ENCODE measurements at places on chromosomes 16 and 17. TPM values are rescaled to one million over a fixed set of nuclear protein-coding genes. Genes with fewer than 3 reads are reported as not detected.

GRCh38 chr17:28662527-28662829 is 473 bp downstream of the SUPT6H start:
- H3K27me3 ChIP-seq, result no peaks in the 10 kb centered on the region
- no peak for DNase-seq
- H3K27ac ChIP-seq, result peak overlapping the region; percentile 87

DNA sequence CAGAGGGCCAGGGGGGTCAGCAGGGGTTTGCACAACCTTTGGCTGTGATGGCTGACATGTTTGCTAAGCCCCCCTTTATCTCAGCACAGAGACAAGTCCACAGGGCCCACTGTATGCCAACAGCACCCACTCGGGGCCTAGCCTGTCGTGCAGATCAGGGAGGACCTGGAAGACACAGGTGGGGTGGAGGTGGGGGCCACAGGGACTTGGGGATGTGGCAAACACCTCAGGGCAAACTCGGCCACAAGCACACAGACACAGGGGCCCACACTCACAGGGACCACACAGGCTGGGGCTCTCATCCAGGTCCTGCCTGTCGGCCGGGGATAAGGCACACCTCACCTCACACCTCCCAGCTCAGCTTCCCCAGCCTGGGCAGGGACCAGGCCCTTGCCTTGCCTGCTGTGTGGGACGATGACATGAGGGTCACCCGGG is 87.9 kb downstream of the C16orf78 start:
- no peak overlapping the region for H3K4me3 ChIP-seq
- H3K27ac ChIP-seq, result no peak overlapping the region

DNA sequence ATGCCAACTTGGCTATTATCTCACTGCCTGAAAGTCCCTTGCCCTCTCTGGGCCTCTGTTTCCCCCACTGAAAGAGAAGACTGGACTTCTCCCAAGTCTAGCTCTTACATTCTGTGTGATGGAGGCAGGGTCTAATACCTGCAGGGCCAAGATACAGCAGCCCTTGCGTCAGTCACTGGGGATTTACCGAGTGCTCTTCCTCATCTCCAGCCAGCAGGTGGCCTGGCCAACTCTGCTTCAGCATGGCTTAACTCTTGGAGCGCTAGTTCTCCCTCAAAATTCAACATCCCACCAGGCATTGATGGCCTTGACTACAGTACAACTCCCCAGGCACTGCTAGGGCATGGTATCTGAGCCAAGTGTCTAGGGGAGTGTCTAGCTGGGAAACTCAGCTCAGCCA is 19.9 kb upstream of the MTMR4 start:
- peaks cover 21% of the 10 kb centered on the region for H3K4me1 ChIP-seq
- no peaks in the 10 kb centered on the region for H3K36me3 ChIP-seq
- H3K4me3 ChIP-seq, result no peak overlapping the region
- H3K27me3 ChIP-seq, result peaks cover 9% of the 10 kb centered on the region

DNA sequence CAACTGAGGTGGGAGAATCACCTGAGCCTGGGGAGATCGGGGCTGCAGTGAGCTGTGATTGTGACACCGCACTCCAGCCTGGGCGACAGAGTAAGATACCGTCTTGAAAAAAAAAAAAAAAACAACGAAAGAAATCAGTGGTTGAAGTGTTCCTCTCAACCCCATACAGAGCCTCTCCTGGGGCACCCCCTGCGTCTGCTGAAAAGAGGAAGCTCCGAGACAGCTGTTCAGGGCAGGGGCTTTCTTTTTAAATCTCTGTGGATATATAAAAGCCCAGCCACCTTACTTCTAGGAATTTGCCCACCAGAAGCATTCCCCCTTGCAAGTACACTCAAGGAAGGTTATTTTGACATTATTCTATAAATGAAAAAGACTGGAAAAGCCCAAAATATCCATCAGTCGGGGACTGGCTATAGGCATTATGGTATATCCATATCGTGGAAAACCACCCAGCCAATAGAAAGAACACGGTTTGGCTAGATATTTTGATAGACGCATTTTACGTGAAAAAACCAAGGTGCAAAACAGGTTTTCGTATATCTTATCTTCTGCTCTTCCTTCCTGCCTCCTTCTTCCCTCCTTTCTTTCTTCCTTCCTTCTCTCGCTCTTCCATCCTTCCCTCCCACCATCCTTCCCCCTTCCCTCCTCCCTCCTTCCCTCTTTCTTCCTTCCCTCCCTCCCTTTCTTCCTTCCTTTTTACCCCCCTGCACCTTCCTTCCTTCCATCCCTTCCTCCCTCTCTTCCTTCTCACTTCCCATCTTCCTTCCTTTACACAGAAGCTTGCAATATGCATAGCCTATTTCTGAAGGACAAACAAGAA is 9.2 kb upstream of the CCL22 start:
- H3K27me3 ChIP-seq, result no peaks in the 10 kb centered on the region
- no peaks in the 10 kb centered on the region for H3K4me1 ChIP-seq

- H3K36me3 ChIP-seq, result no peaks in the 10 kb centered on the region
- peak; percentile 77 for DNase-seq
- H3K27ac ChIP-seq, result no peak overlapping the region
- H3K4me3 ChIP-seq, result peak overlapping the region; percentile 74
Measured at GRCh38 chr16:89201439-89202377, 1.4 kb upstream of the SLC22A31 start.

DNA sequence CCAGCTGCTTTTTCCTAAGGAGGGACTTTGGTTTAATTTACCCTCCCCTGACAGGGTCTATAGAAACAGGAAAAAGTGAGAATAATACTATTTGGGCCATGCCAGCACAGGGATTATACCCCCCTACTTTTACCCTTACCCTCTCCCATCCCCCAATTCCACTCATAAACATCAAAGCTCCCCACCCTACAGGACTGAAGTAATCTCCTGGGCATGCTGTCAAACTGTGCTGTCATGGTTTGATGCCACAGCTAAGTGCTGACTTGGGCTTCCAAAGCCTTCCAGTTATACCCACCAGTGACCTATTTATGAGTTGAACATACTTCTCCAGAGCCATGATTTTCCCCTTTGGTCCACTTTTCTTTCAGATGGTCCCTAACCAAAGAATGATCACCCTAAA is 12.8 kb downstream of the PHF12 start:
- H3K4me3 ChIP-seq, result no peak overlapping the region
- peak overlapping the region; percentile 88 for H3K27ac ChIP-seq
- no peak for DNase-seq
- peaks cover 15% of the 10 kb centered on the region for H3K4me1 ChIP-seq
- H3K36me3 ChIP-seq, result peaks cover 12% of the 10 kb centered on the region
- no peaks in the 10 kb centered on the region for H3K27me3 ChIP-seq

DNA sequence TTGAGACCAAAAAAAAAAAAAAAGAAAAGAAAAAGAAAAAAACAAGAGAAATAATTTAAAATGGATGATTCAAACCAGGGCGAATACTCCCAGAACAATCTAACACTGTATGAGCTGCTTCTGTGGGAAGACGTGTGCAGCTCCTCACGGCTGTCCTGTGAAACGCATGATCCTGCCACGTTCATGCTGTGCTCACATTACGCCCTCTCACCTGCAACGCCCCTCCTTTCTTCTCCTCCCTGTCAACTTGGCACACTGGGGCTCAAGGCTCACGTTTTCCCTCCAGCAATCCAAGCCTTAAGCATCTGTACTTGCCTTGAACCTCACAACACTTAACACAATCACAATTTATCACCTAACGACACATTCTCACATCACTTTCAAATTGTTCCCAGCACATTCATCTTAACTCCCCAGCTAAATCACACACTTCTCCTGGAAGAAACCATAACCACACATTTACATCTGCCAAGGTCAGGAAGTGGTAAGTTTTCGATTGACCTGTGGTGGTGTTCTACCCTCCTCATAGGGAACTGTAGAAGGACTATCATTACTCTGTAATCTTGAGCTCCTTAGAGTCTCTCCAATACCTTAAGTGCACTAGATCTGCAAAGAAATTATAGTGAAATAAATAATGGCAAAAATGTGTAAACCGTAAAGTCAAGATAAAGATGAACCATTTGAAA is 29.1 kb downstream of the MBTPS1 start:
- no peak for DNase-seq
- no peak overlapping the region for H3K27ac ChIP-seq
- no peaks in the 10 kb centered on the region for H3K27me3 ChIP-seq
- no peak overlapping the region for H3K4me3 ChIP-seq
- peaks cover 16% of the 10 kb centered on the region for H3K36me3 ChIP-seq

- no peaks in the 10 kb centered on the region for H3K27me3 ChIP-seq
- no peak for DNase-seq
- no peak overlapping the region for H3K27ac ChIP-seq
- H3K36me3 ChIP-seq, result no peaks in the 10 kb centered on the region
- no peak overlapping the region for H3K4me3 ChIP-seq
Measured at GRCh38 chr17:38334480-38335364, 9.0 kb downstream of the GPR179 start.

CCL23 gene
- not detected for total RNA-seq

DNA sequence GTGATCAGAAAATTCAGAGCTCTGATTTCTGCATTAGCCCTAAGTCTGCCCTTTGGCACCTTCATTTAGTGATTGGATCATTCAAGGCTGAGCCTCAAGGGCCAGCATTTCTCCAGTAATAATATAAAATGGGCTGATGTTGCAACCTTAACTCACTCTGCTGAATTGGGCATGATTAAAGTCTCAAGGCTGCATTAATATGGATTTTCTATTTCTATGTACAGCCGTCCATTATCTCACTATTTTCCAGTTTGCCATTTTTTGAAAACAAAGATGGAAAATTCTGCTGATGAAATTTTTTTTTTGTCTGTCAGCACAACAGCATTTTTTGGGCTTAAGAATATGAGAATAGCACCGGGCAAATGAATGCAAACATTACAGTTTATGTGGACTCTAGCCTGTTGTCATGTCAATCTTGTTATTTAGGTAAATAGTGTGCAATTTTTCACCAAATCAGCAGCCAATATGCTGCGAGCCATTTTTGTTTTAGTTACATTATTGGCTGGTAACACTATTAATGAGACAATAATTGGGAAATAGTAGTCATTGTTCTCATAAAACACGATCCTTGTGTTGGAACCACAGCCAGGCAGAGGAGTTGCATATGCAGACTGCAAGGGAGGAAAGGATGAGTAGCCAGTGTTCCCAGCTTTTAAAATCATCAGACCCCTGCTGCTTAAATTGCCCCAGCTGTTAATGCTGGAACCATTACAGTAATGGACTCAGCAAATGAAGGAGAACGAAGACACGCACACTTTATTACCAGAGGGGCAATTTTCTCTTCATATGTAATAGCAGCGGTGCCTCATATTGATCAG is 10.5 kb downstream of the FTO start:
- H3K27ac ChIP-seq, result no peak overlapping the region
- no peaks in the 10 kb centered on the region for H3K27me3 ChIP-seq
- no peak for DNase-seq
- no peak overlapping the region for H3K4me3 ChIP-seq
- no peaks in the 10 kb centered on the region for H3K36me3 ChIP-seq

SNX20 gene
- not detected for total RNA-seq

DNA sequence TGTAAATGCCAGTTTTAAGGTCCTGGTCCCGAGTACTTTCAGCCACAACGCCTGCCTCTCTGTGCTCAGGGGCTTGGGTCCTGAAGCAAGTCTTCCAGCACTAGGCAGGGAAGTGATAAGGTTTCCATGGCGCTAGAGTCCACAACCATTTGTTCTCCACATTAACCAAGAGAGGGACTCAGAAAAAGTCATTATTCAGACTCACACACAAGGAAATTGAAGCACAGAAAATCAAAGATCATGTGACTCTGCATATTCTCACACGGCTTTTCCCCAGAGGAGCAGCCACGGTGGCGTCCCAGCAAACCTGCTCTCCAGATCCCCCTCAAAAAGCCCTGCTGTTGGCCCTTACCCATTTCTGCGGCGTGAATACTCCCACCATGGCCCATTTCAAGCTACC is 9.7 kb downstream of the ENPP7 start:
- DNase-seq, result no peak
- no peak overlapping the region for H3K27ac ChIP-seq
- H3K4me1 ChIP-seq, result peaks cover 23% of the 10 kb centered on the region
- H3K27me3 ChIP-seq, result no peaks in the 10 kb centered on the region

GRCh38 chr16:66325717-66326376 is 40.6 kb upstream of the CDH5 start:
- H3K4me1 ChIP-seq, result no peaks in the 10 kb centered on the region
- no peak overlapping the region for H3K4me3 ChIP-seq
- no peak for DNase-seq
- no peak overlapping the region for H3K27ac ChIP-seq
- H3K36me3 ChIP-seq, result no peaks in the 10 kb centered on the region

NAA60 gene
- 7.6 TPM for total RNA-seq

GRCh38 chr17:78387977-78388941 is 9.8 kb downstream of the PGS1 start:
- no peak overlapping the region for H3K27ac ChIP-seq
- no peak overlapping the region for H3K4me3 ChIP-seq
- H3K27me3 ChIP-seq, result no peaks in the 10 kb centered on the region
- H3K4me1 ChIP-seq, result peaks cover 41% of the 10 kb centered on the region

EFCAB13 gene
- 1.2 TPM for total RNA-seq

DNA sequence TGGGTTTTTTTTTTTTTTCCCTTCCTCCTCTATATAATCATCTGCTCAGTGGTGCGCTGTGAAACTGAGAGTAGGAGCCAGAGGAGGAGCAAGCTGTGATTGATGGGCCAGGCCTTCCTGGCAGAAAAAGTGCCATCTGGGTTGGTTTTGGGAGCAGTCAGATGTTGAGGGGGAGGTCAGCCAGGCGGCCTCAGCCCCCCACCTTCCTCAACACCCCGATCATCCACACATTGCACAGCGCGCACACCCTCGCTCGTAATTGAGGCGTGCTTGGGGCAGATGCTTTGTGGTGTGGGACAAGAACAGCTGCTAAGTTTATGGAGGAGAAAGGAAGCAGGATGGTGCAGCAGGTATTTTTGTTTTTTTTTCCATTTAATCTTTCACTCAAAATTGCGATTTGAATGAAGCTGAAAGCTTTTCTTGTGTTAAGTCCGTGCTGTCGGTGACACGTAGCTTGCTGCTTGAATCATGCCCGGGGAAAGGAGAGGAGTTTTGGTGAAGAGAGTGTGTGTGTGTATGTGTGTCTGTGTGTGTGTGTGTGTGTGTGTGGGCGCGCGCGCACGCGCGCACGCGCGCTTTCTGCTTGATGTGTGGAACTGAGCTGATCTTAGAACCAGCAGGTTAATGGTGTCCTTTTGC is 177.4 kb downstream of the RBFOX1 start:
- no peaks in the 10 kb centered on the region for H3K36me3 ChIP-seq
- H3K27me3 ChIP-seq, result no peaks in the 10 kb centered on the region

DNA sequence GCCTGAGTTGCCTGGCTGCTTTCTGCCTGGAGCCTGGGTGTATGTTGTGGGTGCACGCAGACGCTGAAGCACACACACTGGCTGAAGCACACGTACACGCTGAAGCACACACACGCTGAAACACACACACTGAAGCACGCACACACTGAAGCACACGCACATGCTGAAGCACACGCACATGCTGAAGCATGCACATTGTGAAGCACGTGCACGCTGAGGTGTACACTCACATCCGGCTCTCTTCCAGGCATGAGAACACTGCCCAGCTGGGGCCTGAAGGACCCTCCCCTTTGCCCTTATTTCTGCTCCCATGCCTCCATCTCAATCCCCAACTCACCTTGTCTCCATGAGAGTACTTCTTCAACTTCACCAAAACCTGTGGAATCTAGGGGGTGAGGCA is 16.5 kb downstream of the CSF3 start:
- H3K36me3 ChIP-seq, result peaks cover 5% of the 10 kb centered on the region
- DNase-seq, result no peak
- H3K4me3 ChIP-seq, result no peak overlapping the region
- H3K27ac ChIP-seq, result no peak overlapping the region
- H3K4me1 ChIP-seq, result peaks cover 5% of the 10 kb centered on the region
- H3K27me3 ChIP-seq, result no peaks in the 10 kb centered on the region

- no peaks in the 10 kb centered on the region for H3K27me3 ChIP-seq
- H3K4me3 ChIP-seq, result no peak overlapping the region
- no peaks in the 10 kb centered on the region for H3K4me1 ChIP-seq
- H3K36me3 ChIP-seq, result no peaks in the 10 kb centered on the region
- no peak for DNase-seq
Measured at GRCh38 chr16:61409604-61410003, 626.6 kb downstream of the CDH8 start.

CDRT15 gene
- total RNA-seq, result not detected
